Umbilical cord (tissue), 2 donors: ENCODE measurements at places on chromosomes 4 and X. TPM values are rescaled to one million over a fixed set of nuclear protein-coding genes. Genes with fewer than 3 reads are reported as not detected.
A peak's percentile ranks its signal among the peaks of the same experiment; 100 is the strongest.

DNA sequence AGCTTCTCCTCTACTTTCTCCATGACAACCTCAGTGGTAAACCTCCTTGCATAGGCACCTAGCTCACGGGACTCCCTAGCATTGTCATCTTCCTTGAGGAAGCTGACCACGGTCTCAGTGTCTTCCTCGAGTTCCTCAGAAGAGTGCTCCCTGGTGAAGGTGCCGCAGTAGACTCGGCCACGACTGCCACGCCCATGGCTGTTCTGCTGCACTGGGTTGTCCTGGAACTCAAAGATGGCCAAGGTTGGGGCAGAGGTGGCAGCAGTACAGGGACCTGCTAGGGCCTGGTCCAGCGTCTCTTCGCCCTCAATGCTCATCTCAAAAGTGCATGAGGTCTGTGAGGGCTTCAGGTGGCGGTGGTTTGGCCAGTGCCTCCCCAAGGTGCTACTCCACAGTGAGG is 147.9 kb upstream of the ARHGEF9 start:
- no peak for DNase-seq

The UGT2A1 gene
- total RNA-seq, result 2.9 TPM

The EVC2 gene
- 10.6 TPM for total RNA-seq

DNA sequence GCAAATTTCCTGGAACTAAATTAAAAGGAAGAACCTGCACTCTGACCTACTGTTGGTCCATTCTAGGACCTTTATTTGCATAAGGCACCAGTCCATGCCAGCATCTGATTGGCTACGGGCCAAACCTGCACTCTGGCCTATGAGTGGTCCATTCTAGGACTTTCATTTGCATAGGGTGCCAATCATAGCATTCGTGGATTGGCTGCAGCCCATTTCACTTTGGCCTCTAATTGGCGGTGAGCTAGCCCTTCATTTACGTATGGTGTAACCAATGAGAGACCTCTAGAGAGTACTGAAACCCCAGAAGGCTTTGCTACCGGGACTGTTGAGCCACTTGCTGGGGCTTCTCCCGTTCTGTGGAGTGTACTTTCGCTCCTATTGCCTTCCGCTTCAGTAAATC is 6.1 kb upstream of the RNF175 start:
- no peak for DNase-seq

- no peak for DNase-seq
Observed at GRCh38 chr4:134178706-134179105, 22.9 kb downstream of the PABPC4L start.

The CCDC110 gene
- total RNA-seq, result 14.4 TPM

The ASB12 gene
- total RNA-seq, result 1.9 TPM

- no peak for DNase-seq
Observed at GRCh38 chr4:159024266-159024665, 78.6 kb upstream of the RAPGEF2 start.

- peak; percentile 11 for DNase-seq
Observed at GRCh38 chrX:16771483-16772398, 14.5 kb upstream of the TXLNG start.

The SLC38A5 gene
- total RNA-seq, result 35.2 TPM

DNA sequence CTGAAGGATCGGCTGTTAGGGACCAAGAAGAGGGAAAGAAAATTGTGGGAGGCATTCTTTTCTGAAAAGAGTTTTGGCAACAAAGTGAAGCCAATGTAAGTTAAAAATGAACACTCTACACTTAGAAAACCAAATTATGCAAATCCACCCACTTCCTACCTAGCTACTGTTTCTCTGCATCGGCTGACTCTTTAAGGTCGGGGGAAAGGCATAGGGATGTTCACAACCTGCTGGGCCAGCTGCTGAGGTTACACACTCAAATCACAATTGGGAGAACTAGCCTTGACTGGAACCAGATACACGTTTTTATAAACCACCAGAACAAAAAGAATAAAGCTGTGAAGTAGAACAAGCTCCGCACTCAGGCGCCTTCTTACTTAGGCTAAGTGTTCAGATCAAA is 165.7 kb downstream of the LDB2 start:
- no peak for DNase-seq

DNA sequence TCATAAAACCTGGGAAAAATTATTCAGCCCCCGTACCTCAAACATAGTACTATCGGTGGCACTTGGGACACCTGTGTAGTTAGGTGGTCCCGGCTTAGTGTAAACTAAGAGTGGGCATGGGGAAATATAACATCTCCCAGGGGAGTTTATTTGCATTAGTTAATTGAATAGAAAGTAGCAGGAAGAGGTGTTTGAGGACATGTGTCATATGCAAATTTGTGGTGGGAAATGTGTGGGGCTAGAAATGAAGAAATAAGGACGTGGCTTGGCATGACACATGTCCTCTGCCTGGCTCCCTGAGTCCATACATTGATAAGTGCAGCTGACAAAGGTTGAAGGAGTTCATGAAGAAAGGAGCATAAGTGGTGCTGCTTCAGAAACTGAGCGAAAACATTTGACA is 483.6 kb downstream of the SH2D1A start:
- DNase-seq, result no peak

GRCh38 chrX:119427795-119428185 is 28.7 kb downstream of the SLC25A43 start:
- no peak for DNase-seq

The GPC3 gene
- total RNA-seq, result 775 TPM

The GRIA3 gene
- 7.9 TPM for total RNA-seq

DNA sequence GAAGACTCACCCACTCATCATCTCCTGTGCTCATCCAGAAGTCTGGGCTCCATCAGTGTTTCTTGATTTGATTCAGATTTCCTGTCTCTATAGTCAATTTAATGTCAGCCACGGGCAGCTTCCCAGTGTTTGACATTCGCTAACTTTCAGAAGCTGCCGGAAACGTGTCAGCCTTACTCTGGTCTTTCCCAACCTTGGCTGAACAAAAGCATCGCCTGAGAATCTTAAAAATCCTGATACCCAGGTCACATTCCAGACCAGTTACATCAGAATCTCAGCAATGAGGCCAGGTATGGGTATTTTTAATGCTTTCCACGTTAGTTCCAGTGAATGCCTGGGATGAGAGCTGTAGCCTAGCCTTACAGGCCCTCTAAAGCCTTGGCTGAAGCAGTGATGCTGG is 233.8 kb downstream of the FRMPD4 start:
- peak; percentile 1 for DNase-seq

The NPNT gene
- total RNA-seq, result 62.1 TPM

- peak; percentile 45 for DNase-seq
Observed at GRCh38 chr4:103012060-103012459, 7.4 kb downstream of the SLC9B1 start.
